T-helper 2 cell treated with Interferon-gamma antibody and Interleukin-4, amounts not matched to agents 100 ng/mL and 5 ng/mL, for 36 hours (primary cell): ENCODE measurements at places on chromosomes 5 and 9. TPM values are rescaled to one million over a fixed set of nuclear protein-coding genes. Genes with fewer than 3 reads are reported as not detected.

The SAXO1 gene
- not detected in 2 replicates for total RNA-seq

The ADAM19 gene
- total RNA-seq: 313 and 314 TPM in 2 replicates

The ADRB2 gene
- total RNA-seq: 0.34 and 0.70 TPM in 2 replicates

The KIF4B gene
- 0.07 TPM in 1 of 2 replicates, not detected in the other for total RNA-seq

The PDLIM4 gene
- total RNA-seq: 0.23 and 0.45 TPM in 2 replicates

The NRG2 gene
- total RNA-seq: not detected in 2 replicates

The PROB1 gene
- total RNA-seq: 5.5 and 6.0 TPM in 2 replicates

The SLC6A7 gene
- total RNA-seq: not detected in 2 replicates

The C8G gene
- total RNA-seq: 2.3 and 4.1 TPM in 2 replicates

The SLC34A1 gene
- 0.07 and 0.11 TPM in 2 replicates for total RNA-seq

The TIMD4 gene
- total RNA-seq: 1.1 and 1.6 TPM in 2 replicates

The ITGA1 gene
- total RNA-seq: 3.2 and 4.6 TPM in 2 replicates

The STK32A gene
- not detected in 2 replicates for total RNA-seq

The FPGS gene
- 91.1 and 97.5 TPM in 2 replicates for total RNA-seq

The ELAVL2 gene
- not detected in 2 replicates for total RNA-seq

The EXOC3 gene
- 70.0 and 72.1 TPM in 2 replicates for total RNA-seq

The KCNV2 gene
- not detected in 2 replicates for total RNA-seq

The IL9 gene
- total RNA-seq: 0.59 TPM in 1 of 2 replicates, not detected in the other

The C5 gene
- 1.5 and 2.5 TPM in 2 replicates for total RNA-seq

The ELOVL7 gene
- total RNA-seq: 0.39 and 0.48 TPM in 2 replicates

The FOXD4L6 gene
- total RNA-seq: not detected in 2 replicates

The CPLANE1 gene
- 12.8 and 15.0 TPM in 2 replicates for total RNA-seq

The EGFL7 gene
- 0.66 and 0.80 TPM in 2 replicates for total RNA-seq

The SLC9A3 gene
- total RNA-seq: 1.5 and 1.6 TPM in 2 replicates

The PCDHA12 gene
- not detected in 2 replicates for total RNA-seq

The MARVELD2 gene
- 0.16 and 0.20 TPM in 2 replicates for total RNA-seq

The PCDHB8 gene
- not detected in 2 replicates for total RNA-seq

The ADAMTS2 gene
- not detected in 2 replicates for total RNA-seq

The PCDH12 gene
- 0.70 and 1.9 TPM in 2 replicates for total RNA-seq

The SPINK5 gene
- not detected in 2 replicates for total RNA-seq

The TRIM41 gene
- total RNA-seq: 34.6 and 38.5 TPM in 2 replicates

The ISL1 gene
- total RNA-seq: not detected in 2 replicates

The GOLGA2 gene
- 38.7 and 43.2 TPM in 2 replicates for total RNA-seq

The PDCD1LG2 gene
- 2.5 TPM in 2 replicates for total RNA-seq

The ZBED3 gene
- total RNA-seq: 0.59 and 0.80 TPM in 2 replicates

The LCN1 gene
- total RNA-seq: not detected in 2 replicates

The TRIM14 gene
- total RNA-seq: 87.0 and 88.5 TPM in 2 replicates

The CCNO gene
- total RNA-seq: not detected in 2 replicates

The RNF208 gene
- 3.3 and 3.8 TPM in 2 replicates for total RNA-seq

The C7 gene
- not detected in 2 replicates for total RNA-seq

The CTXN3 gene
- total RNA-seq: not detected in 2 replicates

The AK8 gene
- total RNA-seq: 0.16 TPM in 1 of 2 replicates, not detected in the other

The GRXCR2 gene
- total RNA-seq: not detected in 2 replicates

The PTTG1 gene
- total RNA-seq: 142 and 145 TPM in 2 replicates

The SHISAL2B gene
- total RNA-seq: not detected in 2 replicates

The MARCOL gene
- not detected in 2 replicates for total RNA-seq

The TAF11L3 gene
- not detected in 2 replicates for total RNA-seq

The ANKRD31 gene
- total RNA-seq: 0.16 and 0.18 TPM in 2 replicates

The ICE1 gene
- total RNA-seq: 29.5 and 29.9 TPM in 2 replicates

The PLCXD3 gene
- total RNA-seq: not detected in 2 replicates

The PCDHB4 gene
- not detected in 2 replicates for total RNA-seq

The ARHGAP26 gene
- 23.4 and 24.7 TPM in 2 replicates for total RNA-seq

The TAL2 gene
- not detected in 2 replicates for total RNA-seq

The GPX8 gene
- total RNA-seq: not detected in 2 replicates

The LHX3 gene
- not detected in 2 replicates for total RNA-seq

The F2RL2 gene
- total RNA-seq: not detected in 2 replicates

The GFI1B gene
- total RNA-seq: not detected in 2 replicates

The PRRX2 gene
- 0.64 and 0.73 TPM in 2 replicates for total RNA-seq
